Activated T-cell treated with anti-CD3 and anti-CD28 coated beads for 1 hour (primary cell): ENCODE measurements at places on chromosomes 3 and 15.

- DNase-seq: no peak
Observed at GRCh38 chr15:68990992-68991500, 23.4 kb upstream of the NOX5 start.

GRCh38 chr3:179769411-179770247 is 116.8 kb downstream of the USP13 start:
- no peak for DNase-seq

DNA sequence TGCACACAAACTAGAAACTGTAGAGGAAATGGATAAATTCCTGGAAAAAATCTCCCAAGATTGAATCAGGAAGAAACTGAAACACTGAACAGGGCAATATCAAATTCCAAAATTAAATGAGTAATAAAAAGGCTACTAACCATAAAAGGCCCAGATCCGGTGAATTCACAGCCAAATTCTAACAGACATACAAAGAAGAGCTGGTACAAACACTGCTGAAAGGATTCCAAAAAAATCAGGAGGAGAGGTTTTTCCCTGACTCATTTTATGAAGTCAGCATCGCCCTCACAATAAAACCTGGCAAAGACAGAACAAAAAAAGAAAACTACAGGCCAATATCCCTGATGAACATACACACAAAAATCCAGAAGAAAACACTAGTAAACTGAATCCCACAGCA is 462.4 kb upstream of the THBS1 start:
- DNase-seq: no peak

DNA sequence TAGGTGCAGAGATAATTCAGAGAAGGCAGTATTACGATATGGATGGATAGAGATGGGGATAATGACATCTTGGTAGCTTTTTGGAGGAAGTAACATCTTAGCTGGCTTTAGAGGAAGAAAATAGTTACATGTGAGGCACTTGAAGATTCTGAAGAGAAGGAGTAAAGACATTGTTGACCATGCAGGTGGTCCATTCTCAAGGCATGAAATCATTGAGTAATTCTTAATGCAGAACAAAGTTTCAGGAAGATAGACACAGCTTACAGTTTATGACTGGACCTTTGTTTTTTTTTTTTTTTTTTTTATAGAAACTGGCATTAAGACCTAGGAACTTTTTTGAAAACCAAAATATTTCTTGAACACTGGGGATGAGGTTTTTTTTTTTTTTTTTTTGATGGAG is 28.2 kb downstream of the MBNL1 start:
- DNase-seq: no peak

DNA sequence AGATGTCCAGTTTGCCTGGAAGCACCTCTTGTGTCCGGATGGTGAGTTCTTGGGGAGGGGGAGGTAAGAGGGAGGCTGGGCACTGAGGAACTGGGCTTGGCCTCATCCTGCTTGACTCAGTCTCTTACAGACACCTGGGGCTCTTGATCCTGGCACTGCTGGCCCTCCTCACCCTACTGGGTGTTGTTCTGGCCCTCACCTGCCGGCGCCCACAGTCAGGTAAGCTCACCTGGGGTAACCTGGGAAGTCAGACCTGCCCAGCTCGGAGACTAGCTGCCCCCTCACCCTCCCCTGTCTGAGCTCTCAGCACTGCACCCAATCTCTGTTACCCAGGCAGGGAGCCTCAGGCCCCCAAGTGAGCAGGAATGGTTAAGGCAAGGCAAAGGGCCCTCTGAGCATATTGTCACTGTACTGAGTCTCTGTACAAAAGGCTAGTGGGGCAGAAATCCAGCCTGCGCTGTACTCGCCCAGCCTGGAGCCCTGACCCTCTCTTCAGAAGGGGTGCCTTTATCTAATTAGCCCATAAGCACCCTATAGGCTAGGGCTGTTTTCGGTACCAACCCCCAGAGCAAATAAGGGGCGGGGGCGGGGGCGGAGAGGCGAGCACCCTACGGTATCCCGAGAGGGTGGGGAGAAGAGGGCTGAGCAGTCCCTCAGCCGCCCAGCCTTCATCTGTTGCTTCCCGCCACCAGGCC is 2.2 kb upstream of the IL17RC start:
- DNase-seq: no peak

DNA sequence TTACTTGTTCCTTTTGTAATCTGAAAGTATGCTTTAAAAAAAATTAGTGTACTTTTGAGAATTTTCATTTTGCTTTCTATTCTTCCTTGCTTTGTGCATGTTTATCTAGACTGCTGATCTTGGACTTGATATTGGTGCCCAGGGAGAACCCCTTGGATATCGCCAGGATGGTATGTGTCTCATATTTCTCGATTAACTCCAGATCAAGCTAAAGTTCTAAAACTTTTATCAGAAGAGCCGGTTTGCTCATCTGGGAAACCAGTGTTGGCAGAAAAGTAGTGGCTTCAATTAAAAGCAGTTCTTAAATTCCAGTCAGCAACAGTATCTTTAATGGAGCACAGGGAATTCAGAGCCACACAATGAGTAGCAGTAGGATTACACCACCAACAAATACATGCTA is 38.6 kb downstream of the CTNNB1 start:
- no peak for DNase-seq

DNA sequence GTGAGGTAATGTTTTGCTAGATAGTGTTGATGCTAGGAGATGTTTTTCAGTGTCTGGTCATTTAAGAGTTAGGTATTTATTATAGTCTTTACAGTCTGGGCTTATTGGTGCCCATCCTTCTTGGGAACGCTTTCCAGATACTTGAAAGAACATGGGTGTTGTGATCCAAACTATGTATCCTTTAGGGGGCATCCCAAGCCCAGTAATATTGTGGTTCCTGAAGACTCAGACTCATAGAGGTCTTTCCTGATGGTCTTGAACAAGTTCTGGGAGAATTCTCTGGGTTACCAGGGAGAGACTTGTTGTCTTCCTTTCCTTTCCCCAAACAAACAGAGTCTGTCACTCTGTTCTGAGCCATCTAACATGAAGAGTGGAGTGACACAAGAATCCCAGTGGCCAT is 99.7 kb upstream of the LRRC3B start:
- DNase-seq: no peak

- no peak for DNase-seq
Observed at GRCh38 chr3:74643636-74644035, 29.2 kb upstream of the CNTN3 start.

GRCh38 chr3:128282380-128283196 is 129.3 kb downstream of the EEFSEC start:
- no peak for DNase-seq

GRCh38 chr3:161821591-161821990 is 325.0 kb downstream of the OTOL1 start:
- no peak for DNase-seq

DNA sequence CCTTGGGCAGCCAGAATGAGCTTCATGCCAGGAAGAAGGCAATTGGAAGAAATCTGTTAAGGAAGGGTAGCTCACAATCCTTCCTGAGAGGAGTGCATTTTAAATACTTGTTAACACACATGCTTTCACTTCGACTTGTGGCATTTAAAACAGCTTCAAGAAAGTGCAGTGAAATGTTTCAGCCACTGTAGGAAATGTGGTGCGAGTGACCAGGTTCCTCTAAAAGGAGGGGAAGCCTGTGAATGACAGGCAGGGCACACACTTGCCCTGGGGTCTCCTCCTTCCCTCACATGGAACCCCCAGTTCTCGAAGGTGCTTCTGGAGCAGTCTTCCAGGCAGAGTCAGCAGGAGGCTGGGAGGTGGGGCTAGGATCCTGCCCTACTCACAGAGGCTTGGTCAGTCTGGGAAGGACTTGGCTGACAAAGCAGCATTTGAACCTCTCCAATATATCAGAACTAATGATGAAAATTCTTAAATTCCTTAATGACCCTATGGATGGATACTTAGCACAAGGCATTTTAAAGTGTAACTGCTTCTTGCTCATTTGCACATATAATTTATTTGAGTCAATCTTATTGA is 358.6 kb downstream of the CHST2 start:
- DNase-seq: no peak
